T-cell (primary cell): ENCODE measurements at places on chromosomes 7 and 10. TPM values are rescaled to one million over a fixed set of nuclear protein-coding genes. Genes with fewer than 3 reads are reported as not detected.

DNA sequence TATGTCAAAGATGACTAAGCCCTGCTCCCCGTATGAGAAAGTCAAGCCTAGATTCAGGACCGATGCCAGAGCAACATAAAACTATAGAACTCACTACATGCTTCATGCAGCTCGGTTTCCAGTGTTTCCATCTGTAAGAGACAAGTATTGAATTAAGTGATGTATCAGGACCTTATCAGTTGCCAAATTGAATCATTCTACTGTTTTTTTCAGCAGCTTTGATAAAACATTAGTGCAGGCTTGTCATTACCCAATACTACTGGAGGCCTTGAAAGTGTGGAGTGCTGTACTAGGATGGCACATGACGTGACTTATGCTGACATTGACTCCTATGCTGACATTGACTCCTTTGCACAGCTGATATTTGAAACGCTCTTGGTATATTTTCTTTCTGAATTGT is 10.8 kb upstream of the NRP1 start:
- no peaks in the 10 kb centered on the region for H3K4me1 ChIP-seq
- DNase-seq: no peak
- no peak overlapping the region for H3K4me3 ChIP-seq
- H3K27me3 ChIP-seq: peaks cover 8% of the 10 kb centered on the region

- no peak for DNase-seq
- no peak overlapping the region for H3K27ac ChIP-seq
- no peaks in the 10 kb centered on the region for H3K27me3 ChIP-seq
These were observed 664.9 kb downstream of the CNTNAP2 start for GRCh38 chr7:146781352-146782116.

GRCh38 chr10:58178811-58179210 is 88.9 kb downstream of the IPMK start:
- no peak for DNase-seq
- no peak overlapping the region for H3K27ac ChIP-seq
- H3K36me3 ChIP-seq: no peaks in the 10 kb centered on the region
- no peaks in the 10 kb centered on the region for H3K27me3 ChIP-seq

DNA sequence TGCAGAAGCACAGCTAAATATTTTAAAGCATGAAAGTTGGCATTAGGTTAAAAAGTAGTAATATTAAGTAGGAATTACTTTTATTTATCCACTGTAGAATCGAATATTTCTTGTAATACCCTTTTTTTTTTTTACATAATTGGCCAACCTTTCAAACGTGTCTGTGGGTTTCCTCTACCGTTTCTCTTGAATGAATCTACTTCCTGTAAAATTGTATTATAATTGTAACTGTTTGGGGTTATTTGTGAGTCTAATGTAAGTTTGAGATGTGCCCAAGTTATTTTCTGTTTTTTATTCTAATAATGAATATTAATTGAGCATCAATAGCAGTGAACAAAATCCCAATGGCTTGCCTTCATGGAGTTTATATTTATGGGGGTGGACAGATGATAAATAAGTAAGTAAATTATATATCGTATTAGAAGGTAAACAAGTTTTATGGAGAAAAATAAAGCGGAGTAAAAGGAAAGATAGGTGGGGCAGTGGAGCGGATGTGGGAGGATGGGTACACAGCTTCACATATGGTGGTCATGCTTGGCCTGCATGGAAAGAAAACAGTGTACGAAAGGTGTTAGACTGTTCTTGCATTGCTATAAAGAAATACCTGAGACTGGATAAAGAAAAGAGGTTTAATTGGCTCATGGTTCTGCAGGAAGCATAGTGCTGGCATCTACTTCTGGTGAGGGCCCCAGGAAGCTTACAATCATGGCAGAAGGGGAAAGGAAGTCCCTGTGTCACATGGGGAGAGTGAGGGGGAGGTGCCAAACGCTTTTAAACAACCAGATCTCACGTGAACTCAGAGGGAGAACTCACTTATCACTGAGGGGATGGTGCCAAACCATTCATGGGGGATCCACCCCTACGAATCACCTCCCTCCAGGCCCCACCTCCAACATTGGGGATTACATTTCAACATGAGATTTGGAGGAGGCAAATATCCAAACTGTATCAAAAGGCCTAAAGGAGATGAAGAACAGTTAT is 5.4 kb downstream of the TSPAN13 start:
- no peak overlapping the region for H3K27ac ChIP-seq
- H3K27me3 ChIP-seq: peaks cover 12% of the 10 kb centered on the region
- H3K36me3 ChIP-seq: no peaks in the 10 kb centered on the region
- peaks cover 3% of the 10 kb centered on the region for H3K4me1 ChIP-seq
- DNase-seq: no peak

GRCh38 chr7:120064565-120064964 is 208.4 kb upstream of the KCND2 start:
- no peaks in the 10 kb centered on the region for H3K36me3 ChIP-seq
- DNase-seq: no peak
- no peak overlapping the region for H3K4me3 ChIP-seq
- no peak overlapping the region for H3K27ac ChIP-seq
- H3K4me1 ChIP-seq: no peaks in the 10 kb centered on the region

Gene CYP51A1
- total RNA-seq: 25.8 TPM

Gene UCN3
- total RNA-seq: not detected
